Activated T-helper 1 cell treated with anti-CD3 and anti-CD28 coated beads, Interleukin-2, amount 50 U/mL, for 16 hours (primary cell): ENCODE measurements at places on chromosomes 11 and 22.

DNA sequence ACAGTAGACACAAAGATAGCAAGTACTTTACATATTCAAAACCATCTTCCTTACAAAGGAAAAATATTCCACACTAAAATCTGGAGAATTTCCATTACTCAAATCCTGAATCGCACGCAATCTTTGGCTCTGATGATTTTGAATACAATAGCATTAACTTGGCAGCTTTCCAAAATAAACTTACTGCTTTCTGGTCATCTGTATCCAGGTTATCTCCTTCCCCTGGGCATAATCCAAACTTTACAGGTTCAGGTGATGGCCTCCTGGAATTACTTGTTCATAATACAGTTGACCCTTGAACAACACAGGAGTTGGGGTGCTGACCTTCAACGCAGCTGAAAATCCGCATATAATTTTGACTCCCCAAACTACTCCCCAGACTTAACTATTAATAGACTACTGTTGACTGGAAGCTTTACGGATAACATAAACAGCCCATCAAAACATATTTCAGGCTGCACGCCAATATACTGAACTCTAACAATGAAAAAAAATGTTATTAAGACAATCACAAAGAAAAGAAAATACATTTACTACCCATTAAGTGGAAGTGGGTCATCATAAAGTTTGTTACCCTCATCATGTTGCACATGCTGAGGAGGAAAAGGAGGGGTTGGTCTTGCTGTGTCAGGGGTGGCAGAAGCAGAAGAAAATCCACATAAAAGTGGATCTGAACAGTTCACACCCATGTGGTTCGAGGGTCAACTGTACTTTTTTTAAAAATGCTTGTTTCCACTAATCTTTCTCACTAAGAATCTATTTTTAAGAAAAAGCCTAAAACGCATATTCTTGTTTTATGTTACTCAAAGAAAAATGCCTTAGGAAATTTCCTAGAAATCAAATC is 6.5 kb downstream of the MTMR2 start:
- DNase-seq, result no peak

- no peak for DNase-seq
Measured at GRCh38 chr11:2701898-2702434, 2.2 kb upstream of the KCNQ1OT1 start.

- DNase-seq, result no peak
Measured at GRCh38 chr11:432501-433100, 9.2 kb downstream of the ANO9 start.

DNA sequence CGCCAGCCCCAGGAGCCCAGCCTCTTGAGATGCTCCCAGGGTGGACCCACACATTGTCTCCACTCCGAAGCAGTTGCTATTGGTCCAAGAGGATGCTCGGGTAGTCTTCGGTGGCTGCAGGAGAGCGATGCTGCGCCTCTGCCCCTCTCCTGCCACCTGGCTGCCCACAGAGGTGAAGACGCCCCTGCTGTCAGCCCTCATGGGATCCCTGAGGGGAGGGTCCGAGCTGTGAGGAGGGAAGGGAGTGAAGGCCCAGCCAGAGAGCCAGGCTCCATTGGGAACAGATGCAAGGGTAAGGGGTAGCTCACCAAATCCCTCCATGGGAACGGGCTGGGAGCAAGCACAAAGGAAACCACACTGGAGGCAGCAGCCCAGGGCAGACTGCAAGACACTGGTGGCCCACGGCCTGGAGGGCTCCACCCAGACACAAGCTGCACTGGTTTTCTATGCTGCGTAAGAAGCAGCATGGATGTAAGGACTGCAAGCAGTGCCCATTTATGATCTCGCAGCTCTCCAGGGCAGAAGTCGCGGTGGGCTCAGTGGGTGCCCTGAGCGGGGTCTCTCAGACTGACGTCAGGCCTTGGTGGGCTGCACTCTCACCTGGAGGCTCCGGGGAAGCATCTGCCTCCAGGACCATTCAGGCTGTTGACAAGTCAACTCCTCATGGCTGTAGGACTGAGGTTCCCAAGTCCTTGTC is 15.7 kb downstream of the TSPAN32 start:
- DNase-seq, result no peak

DNA sequence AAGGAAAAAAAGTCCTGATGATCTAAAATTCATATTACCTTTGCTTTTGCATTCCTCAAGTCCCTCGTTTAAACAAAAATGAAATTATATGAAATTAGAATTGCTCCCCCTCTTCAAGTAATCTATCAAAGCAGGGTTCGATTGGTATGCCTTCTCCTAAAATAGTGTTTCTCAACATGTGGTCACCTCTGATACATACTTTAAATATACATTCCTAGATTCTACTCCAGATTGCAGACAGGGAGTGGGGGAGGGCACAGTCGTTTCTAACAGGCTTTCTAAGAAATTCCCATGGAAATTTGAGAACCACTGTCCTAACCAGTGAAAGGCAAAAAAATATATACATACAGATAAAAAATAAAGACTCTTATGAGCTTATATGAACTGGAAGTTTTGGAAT is 22.6 kb upstream of the IRAG1 start:
- no peak for DNase-seq
